Activated T-cell treated with anti-CD3 and anti-CD28 coated beads, Interleukin-2, amount 50 U/mL, for 24 hours (primary cell): ENCODE measurements at places on chromosomes 16 and 17.
A peak's percentile ranks its signal among the peaks of the same experiment; 100 is the strongest.

- DNase-seq = no peak
Measured at GRCh38 chr17:59825533-59826322, 67.0 kb downstream of the TUBD1 start.

DNA sequence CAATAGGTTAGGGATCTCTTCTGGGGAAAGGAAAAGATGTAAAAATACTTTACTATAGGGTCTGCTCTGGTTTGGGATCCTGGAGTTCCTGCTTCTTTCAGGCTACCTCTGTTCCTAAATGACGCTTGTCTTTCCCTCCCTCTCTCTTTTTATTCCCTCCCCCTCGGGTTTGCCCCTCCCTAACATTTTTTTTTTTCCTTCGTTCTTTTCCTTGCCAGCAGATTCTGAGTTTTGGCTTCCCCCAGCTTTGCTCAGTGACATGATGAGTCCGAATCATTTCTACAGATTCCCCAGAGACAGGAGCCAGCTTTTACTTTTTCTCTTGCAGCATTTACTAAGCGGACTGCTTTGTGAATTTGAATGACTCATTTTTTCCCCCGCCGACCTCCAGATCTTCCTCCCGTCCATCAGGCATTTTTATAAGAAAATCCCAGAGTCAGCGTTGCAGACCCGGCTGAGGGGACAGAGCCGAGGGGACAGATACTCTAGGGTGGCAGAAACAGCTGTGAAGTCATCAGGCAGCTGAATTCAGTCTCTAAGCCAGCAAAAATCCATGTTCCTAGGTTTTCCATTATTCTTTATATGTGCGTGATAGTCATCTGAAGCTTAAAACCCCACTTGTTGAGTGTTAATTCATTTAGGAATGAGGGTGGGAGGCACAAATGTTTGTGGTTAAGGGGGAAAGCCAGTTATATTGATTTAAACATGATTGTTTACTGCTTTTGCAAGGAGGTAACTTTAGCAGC, at the start of gene TMEM100:
Gene TMEM100, minus strand, starts transcription at position 123 of the 746 bp plus-strand sequence. CDS start 1,794 bp downstream, outside the sequence.
- no peak for DNase-seq

- DNase-seq = no peak
Measured at GRCh38 chr16:4386451-4386805, 14.8 kb downstream of the VASN start.

DNA sequence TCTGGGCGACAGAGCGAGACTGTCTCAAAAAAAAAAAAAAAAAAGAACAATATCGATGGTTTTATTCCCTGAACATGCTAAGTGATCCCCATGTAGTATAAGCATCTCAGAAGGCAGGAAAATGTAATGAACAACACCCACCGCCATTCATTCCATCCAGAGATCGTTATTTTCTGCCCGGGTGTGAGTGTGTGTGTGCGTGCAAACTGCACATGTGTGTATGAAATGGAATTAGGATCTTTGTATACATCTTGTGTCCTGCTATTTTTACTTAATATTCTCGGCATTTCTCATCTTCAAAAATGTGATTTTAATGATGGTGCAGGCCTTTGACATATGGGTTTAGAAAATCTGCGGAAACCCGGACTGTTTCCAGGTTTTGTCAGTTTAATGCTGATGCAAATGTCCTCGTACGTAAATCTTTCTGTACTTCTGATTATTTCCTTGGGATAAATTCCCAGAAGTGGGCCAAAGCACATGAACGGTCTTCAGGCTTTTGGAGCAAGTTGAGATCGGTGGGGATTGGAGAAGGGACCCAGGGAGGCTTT, 254.8 kb downstream of the SEC14L1 start:
- no peak for DNase-seq

DNA sequence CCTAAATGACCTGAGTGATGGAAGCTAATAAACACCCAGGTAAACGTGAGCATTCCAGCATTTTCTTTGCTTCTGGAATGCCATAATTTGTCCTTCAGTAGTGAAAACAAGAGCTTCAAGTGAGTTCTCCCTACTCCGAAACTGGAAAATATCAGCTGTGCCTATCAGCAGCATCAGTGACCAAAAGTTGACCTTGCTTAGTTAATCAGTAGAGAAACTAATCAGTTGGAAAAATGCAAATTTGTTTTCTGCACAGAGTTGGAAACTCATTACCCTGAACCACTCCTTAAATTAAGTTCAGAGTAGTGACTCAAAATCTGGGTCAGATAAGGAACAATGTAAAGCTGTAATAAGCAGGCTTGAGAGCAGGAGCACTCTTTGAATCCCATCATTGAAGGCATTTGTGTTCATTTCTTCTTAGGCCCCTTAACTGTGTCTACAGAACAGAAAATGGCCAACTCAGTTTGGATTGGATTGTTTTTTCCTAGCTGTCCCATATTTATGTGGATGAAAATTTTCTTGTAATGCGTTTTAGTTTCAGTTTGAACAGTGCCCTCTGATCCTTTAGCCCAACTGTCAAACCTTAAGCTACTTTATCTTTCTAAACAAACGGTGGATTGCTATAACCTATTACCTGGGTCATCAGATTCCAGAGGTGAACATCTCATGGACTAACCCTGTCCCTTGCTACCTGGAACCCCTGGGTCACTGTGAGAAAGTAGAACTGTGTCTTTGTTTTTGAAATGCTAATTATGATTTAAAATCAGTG, 290.4 kb downstream of the TOX3 start:
- no peak for DNase-seq

DNA sequence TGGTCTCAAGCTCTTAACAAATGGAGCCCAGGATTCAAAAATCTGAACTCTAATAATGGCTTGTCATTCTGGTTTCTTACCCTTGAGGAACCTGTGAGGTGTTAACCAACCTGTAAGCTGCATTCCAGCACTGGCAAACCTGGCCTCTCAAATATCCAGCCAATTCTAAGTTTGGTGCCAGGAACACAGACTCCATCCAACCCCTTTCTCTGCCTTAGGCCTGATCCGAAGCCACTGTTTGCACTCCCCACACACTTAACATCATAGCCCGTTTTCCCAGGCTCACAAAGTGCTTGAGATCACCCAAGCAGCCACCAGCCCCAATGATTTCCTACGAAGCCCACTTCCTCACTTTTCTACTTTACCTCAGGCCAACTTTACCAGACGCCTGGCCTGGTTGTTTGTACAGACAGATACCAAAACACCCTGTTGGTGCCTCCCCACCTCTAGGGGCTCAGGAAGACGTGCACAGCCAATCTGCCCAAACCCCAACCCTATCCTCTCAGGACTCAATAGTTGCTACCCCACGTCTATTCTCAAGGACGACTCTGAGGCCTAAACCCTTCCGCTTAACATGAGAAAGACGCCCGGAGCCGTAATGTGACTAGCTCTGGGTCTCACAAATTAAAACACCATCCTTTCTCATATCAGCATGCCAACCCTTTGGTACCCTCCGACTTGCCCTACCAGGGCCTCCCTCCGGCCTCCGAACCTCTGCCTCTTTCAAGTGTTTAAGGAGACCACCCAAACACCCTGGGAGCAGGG, 3.2 kb upstream of the PER1 start:
- no peak for DNase-seq

GRCh38 chr16:27374804-27375425, 27.1 kb upstream of the IL21R start:
- DNase-seq = peak; percentile 70

- DNase-seq = peak; percentile 67
Measured at GRCh38 chr17:37358098-37358829, 17.5 kb upstream of the C17orf78 start.

GRCh38 chr16:55078699-55079410, 148.2 kb downstream of the IRX5 start:
- DNase-seq = no peak
